Thymus (tissue), 14 donors: ENCODE measurements at places on chromosomes 1 and 21.

DNA sequence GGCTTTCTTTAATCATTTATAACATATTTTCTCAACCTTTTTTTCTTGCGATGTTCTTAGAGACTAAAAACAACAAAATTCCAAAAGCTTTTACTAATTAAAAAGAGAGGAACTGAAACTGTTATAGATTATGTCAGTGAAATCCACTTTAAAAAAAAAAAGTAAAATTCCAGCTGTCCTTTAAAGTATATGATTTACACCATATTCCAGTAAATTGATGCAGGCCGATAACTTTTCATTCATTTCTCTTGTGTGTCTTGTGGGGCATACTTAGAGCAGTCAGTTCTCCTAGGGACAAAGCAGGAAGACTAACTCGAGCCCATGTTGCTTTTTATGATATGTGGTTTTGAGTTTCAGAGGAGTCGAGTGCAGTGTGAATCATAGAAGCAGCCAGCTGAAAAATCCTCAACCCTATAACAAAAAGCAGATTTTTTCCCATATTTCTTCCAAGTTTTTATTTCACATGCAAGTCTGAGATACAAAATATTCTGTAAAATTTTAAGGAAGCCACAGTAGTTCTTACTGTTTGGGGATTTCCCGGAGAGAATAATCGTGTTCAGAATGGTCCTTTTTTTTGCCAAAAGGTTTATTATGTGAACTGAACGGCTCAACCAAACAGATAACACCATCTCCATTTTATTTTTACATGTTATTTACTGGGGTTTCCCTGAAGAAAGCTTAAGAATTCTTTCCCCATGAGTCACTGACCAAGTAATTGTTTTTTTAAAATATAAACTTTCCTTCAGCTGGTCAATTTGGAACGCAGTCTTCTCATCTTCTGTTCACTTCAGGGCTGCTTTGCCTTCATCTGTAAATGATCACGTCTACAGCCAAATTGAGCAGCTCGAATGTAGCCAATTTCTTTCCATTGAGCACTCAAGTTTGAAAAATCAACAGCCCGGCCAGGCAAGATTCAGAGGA is 77.0 kb upstream of the C1orf105 start:
- no peak for DNase-seq

GRCh38 chr1:179351281-179351680 is 14.5 kb upstream of the AXDND1 start:
- DNase-seq: no peak

DNA sequence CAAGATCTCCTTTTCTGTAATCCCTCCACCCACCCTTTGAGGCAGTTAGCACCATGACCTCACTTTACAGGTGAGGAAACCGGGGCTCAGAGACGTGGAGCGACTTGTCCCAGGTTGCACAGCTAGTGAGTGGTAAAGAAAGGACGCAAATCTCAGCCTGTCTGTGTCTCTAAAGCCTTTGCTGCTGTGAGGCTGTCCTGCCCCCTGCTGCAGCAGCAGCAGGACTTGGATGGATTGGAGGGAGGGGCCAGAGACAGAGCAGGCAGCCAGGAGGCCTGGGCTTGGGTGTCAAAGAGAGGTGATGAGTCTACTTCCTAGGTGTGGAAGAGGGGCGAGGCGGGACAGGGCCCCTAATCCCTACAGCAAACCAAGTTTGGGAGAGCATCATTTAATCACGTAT is 69.6 kb downstream of the PTPRU start:
- DNase-seq: no peak

DNA sequence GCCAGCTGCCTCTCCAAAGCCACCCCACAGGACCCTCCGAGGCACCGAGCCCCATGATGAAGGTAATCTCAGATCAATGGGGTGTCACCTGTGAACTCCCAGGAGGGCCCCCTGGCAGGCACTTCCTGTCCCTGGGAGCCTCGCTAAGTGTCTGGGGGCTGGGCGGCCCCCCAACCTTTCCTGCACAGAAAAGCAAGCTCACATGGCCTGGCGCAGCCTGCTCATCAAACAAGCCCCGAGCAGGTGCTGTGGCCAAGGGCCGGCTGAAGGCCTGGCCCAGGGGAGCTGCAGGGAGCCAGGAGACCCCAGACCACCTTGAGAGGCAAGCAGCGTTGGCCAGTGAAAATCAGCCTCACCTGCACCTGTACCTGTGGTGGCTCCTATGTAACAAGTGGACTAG is 2.9 kb downstream of the RIPK4 start:
- DNase-seq: no peak

- no peak for DNase-seq
Measured at GRCh38 chr1:90494748-90495282, 222.3 kb downstream of the BARHL2 start.

DNA sequence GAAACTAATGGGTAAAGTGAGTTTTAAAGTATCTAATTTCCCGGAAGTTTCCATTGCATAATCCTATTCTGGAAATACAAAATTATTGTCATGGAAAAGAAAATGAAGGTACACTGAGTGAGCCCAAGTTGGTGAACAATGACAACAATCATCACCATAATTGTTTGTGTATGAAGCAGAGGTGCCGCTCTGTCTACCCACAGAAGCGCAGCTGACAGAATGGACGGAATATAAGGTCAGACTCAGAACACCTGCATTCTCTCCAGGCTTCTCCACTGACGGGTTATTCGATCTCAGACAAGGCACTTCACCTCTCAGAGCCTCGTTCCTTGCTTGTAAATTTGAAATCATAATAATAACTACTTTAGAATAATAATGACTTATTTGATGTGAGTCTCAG is 99.1 kb upstream of the NGF start:
- no peak for DNase-seq

DNA sequence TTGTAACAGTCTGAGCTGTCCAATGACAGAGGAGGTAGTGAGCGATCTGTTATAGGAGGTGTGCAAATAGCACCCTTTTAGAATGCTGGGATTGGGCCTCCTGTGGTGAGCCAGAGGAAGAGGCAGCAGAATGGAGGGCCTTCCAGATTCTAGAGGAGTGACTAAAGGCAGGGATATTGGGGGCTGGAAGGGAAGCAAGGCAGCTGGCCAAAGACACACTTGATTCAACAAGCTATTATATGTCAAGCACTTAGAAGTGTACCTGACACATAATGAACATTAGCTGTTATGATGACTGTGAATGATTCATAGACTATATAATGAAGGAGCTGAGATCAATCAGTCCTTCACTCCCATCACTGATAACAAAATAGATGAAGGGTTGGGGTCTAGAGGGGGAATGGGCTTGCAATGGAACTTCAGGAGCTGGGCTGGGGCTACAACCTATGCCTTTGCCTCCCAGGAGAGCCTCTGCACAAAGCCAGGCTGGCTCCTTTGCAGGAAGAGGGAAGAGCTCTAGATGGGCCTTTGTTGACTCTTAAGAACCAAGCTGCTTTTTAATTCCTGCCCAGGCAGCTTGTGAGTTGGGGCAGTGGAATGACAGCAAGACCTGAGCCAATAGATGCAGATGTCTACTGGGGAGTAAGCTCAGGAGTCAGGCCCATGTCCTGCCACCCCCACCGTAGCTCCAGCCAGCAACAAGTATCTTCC is 2.3 kb upstream of the MKNK1 start:
- no peak for DNase-seq

GRCh38 chr1:171107262-171107940 is 16.7 kb downstream of the FMO3 start:
- DNase-seq: no peak

GRCh38 chr21:36097427-36098181 is 27.8 kb downstream of the CBR1 start:
- DNase-seq: no peak
